ENCODE measurements at places on chromosomes 5 and 9. TPM values are rescaled to one million over a fixed set of nuclear protein-coding genes. Genes with fewer than 3 reads are reported as not detected.

- DNase-seq, result no peak
Observed at GRCh38 chr5:135326296-135327254, 72.5 kb downstream of the MACROH2A1 start.

DNA sequence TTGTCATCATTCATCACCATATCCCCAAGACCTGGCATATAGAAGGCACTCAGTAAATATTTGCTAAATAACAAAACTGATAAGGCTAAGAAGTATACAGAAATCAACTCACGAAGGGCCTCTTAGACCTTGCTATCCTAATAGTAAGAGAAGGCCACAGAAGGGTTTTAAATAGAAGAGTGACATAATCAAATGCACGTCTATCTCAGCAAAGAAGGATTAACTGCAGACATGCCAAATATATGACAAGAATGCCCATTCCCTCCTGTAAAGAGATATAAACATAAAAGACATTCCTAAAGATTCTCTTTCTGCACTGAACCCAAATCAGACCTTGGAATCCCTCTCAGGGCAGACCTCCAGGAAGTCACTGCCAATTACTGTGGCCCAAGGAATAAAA, 34.1 kb downstream of the ECPAS start:
- no peak for DNase-seq

DNA sequence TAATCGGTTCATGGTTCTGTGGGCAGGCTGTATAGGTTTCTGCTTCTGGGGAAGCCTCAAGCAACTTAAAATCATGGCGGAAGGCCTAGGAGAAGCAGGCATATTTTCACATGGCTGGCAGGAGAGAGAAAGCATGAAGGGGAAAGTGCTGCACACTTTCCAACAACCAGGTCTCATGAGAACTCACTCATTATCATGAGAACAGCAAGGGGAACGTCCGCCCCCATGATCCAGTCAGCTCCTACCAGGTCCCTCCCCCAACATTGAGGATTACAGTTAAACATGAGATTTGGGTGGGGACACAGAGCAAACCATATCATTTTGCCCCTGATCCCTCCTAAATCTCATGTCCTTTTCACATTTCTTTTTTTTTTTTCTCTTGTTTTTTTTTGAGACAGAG, 82.1 kb downstream of the EHMT1 start:
- DNase-seq, result no peak

DNA sequence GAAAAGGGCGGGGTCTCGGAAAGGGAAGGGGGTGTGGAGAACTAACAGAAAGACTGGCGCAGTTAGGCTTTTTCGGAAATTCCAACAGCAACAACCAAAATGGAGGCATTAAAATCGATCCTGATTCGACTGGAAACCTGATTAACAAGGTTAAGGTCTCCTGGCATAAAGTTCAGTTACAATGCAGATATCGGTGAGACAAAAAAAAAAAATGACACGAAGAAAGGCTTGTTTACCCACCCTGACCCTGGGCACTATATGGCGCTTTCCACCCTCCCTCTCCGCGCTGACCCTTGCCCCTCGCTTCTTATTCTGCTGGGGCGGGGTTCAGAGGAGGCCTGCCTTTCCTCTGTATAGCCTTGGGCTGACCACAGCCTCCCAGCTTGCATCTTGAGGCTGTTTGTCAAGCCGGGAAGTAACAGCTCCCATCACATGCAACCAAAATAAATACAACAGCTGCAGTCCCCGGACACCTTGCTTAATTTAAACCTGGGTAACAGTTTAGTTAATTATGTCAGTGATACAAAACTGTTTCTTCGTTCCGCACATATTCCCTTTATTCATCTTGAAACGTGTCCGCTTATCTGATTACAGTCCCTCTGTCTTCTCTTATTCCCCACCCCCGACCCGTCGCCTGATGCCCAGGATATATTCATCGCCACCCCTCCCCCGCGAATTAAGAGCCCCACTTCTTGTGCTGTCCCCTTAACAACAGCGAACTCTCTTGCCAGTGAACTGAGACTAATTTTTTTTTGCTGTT, 795 bp upstream of the PJA2 start:
- DNase-seq, result peak; percentile 75

DNA sequence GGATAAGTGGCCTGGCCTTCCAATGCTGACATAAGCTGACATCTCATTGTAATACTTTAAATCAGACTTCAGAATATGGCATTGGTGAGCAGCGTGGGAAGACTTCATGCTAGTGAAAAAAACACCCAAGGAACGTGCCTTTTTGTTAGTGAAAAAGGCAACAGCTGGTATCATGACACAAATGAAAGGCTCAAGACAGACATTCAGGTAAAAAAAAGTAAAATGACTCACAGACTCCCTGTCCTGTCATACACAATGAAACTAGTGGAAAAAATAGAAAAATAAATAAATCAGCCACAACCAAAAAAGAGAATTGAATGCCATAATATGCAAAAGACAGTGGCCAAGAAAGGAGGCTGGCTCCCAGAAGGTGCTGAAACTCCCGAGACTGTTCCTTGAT, 24.4 kb upstream of the PPP1R2B start:
- no peak for DNase-seq

DNA sequence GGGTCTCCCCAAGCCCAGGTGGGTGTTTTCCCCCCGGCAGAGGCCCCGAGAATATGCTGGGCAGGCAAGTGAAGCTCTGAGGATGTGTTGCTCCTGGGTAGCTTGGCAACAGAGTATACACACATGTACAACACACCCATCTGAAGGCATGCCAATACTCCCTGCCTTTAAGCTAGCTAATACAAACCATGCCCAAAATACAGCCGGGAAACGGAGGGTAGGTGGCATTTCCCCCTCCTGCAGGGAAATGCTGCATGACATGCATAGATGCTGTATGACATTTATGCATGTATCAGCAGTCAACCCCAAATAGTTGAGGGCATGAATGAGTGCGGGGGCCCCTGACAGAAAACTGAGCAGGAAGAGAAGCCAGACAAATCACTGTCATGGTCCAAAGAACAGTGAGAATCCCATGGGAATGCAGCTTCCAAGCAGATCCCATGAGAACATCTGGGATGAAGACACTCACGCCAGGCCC, 614.1 kb downstream of the EBF1 start:
- DNase-seq, result peak; percentile 20

- no peak for DNase-seq
Observed at GRCh38 chr5:97458851-97459250, 275.8 kb upstream of the RIOK2 start.

DNA sequence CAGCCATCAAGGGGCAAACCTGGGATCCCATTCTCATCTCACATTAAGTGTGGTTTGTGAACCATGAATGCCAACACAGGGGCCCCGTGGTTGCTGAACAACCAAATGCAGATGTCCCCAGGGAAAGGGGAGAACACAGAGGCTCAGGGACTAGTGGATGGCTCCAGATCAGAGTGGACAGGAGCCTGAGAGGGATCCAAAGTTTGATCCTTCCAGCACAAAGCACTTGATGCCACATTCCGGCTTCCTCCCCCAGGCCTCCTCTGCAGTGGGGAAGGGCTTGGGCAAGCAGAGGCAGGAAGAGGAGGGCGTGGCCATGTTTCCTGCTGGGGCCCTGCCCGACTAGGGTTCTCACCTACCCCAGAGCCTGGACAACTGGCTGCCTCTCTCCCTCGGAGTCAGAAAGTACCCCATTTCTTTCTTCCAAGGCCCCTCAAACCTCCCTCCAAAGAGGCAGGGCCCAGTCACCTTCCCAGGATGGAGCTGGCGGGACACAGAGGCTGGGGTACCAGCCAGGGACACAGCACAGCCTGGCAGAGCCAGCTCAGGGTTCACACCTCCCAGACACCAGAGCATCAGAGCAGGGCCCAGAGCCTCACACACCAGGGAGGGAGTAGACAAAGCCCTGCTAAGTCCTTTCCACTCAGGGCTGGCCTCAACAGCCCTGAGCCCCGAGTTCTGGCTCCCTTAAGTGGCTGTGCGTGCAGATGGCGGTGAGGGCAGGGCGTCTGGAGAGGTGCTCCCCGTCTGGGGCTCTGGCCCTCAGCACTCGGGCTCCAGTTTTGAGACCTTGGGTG, 4.3 kb upstream of the RNF44 start:
- DNase-seq, result peak; percentile 80

DNA sequence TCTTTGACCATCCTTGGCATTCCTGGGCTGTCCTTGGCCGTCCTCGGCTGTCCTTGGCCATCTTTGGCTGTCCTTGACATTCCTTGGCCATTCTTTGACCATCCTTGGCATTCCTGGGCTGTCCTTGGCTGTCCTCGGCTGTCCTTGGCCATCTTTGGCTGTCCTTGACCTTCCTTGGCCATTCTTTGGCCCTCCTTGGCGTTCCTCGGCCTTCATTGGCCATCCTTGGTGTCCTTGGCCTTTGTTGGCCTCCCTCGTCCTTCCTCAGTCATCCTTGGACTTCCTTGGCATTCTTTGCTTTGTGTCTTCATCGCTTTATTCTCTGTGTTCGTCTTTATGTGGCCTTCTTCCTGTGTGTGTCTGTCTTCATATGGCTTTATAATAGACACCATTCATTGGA, 20.7 kb downstream of the NDUFS6 start:
- DNase-seq, result no peak

- no peak for DNase-seq
Observed at GRCh38 chr9:70352802-70353201, 61.7 kb downstream of the KLF9 start.

DNA sequence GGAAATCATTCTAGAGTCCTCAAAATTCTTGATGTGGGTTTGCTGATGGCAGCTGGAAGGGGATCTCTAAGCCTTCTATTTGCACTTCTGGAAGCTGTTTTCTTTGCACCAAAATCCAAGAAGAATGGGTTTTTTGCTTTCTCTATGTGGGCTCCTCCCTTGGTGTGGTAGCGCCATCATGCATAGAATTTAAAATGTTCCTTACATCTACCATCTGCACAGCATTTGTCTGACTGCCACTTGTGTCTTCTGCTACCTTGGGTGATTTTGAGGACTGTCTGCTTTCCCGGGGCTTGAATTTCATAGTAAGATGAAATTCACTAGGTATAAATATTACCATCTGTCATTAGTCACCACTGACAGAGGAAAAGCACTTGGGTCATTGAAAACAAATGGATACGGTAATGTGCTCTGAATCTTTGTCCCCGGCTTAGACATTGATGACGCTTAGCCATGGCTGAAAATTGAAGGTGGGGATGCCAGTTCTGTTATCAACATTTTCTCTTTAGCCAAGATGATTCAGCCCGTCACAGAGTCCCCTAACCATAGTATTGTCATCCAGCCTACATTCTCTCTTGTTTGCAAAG, 30.0 kb downstream of the SNX30 start:
- DNase-seq, result no peak

DNA sequence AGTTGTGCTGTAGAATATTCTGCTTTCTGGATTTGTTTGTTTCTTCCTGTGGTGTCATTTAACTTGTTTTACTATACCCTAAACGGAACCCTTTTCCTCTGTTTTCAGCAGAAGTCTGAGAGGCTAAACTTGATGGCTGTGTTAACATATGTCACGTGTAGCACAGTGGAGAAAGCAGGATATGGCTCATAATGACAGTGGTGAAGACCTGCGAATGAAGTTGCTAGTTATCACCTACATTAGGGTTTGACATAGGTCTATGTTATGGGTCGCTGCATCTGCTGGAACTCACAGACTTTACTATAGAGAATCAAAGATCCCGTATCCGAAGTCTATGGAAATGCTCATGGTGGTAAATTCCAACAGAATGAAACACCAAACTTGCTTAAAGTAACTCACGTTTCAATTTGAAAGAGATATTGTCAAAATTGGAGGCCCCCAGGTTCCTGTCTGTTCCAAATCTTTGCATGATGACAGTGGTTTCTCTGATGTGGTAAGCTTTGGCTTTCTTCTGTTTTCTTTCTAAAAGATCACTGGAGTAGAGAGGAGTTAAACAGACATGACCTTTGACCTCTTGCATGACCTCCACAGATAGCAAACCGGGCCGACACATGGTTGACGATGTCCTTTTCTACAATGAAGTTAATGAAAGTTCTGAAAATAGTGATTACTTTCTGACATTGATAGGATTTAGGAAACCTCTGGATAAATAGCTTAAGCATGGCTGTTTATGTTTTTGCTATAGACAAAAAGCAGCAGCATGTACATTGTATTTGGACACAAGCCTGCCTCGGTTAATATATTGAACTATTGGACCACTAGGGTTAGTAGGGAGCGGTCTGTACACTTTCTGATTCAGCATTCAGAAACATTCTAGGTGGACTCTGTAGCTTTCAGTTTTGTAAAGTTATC, 3.1 kb upstream of the CATSPER3 start:
- DNase-seq, result no peak

DNA sequence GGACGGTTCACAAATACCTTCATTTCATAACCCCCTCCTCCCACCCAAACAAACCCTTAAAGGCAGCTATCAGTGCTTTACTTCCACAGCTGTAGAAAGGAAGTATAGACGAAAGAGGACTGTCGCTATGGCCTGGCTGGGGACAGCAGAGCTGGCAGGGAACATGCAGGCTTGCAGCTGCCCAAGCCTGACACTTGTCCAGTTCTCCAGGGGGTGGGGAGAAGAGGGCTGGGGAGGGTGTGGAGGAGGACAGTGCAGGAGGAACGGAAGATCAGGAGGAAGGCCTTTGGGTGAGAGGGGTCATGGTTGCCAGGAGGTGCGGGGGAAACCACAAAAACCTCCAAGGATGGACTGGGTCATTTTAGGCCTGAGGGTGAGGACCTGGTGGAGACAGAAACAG, 25.9 kb downstream of the ARPC5L start:
- DNase-seq, result no peak

DNA sequence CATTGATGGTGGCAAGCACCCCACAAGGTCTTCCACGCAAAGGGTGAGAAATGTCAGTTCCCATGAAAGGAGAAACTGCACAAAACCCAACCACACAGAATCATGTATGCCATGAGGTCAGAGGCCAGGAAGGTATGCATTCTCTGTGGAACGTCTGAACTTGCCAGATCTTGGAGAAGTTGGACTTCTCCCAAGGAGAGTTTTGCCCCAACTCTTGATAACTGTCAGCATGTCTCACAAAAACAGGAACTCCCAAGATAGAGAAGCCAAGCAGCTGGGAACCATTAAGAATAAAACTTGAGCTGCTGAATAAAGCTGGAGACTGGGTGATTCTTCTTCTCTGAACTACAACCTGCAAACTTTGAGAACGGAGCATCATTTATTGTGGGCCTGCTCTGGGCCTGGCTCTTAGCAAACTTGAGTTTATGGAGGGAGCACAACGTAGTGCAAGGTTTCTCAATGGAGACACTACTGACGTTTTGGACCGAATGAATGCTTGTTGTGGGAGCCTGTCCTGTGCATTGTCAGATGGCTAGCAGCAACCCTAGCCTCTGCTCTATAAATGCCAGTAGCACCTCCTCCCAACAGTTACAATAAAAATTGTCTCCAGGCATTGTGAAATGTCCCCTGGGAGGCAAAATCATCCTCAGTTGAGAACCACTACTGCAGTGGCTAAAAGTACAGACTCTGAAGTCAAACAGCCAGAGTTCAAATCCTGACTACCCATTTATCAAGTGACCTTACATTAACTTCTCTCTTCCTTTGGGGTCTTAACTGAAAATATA, 193.5 kb downstream of the ACTL7B start:
- DNase-seq, result no peak

The PCDHGB4 gene
- total RNA-seq, result 0.06 TPM

The RIGI gene
- 24.6 TPM for total RNA-seq

The CDC25C gene
- 60.2 TPM for total RNA-seq

The MYMK gene
- not detected for total RNA-seq

The FBXL7 gene
- total RNA-seq, result 0.92 TPM

The TICAM2 gene
- 0.30 TPM for total RNA-seq

The LEAP2 gene
- total RNA-seq, result 0.68 TPM
